Neural crest cell (in vitro differentiated cells): ENCODE measurements at places on chromosomes 2 and 18.

DNA sequence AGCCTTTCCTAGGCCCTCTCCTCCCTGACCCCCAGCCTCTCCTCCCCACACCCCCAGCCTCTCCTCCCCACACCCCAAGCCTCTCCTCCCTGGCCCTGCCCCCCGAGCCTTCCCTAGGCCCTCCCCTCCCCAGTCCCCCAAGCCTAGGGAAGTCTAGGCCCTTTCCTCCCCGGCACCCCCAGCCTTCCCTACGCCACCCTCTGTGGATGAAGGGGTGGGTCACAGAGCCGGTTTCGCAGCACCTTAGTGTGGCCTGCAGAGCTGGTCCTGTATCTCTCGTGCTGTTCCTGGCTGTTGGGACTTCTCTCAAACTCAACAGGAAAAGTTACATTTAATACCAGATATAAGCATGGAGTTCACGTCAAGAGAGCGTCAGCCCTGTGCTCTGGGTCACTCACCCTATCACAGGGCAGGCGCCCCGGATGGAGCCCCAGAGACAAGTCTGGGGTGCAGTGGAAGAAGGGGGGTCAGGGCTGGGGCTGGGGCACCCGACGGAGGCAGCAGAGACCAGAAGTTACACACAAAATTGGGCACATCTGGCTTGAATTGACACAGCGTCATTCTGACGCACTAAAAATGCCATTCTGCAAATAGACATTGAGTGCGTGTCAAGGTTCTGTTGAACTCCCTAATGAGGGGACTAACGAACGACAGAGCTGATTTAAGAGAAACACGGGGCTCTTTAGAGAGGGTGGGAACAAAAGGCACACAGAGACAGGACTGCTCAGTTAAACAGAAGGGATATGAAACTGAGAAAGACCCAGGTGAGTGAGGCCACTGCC is 24.0 kb downstream of the KCNIP3 start:
- no peaks in the 10 kb centered on the region for H3K27me3 ChIP-seq
- no peak for DNase-seq
- peaks cover 8% of the 10 kb centered on the region for H3K4me1 ChIP-seq
- no peaks in the 10 kb centered on the region for H3K36me3 ChIP-seq
- H3K4me3 ChIP-seq = no peak overlapping the region

GRCh38 chr2:121576263-121576662 is 45.6 kb downstream of the RNU4ATAC start:
- no peaks in the 10 kb centered on the region for H3K36me3 ChIP-seq
- no peak overlapping the region for H3K4me3 ChIP-seq
- DNase-seq = no peak
- no peak overlapping the region for H3K27ac ChIP-seq

DNA sequence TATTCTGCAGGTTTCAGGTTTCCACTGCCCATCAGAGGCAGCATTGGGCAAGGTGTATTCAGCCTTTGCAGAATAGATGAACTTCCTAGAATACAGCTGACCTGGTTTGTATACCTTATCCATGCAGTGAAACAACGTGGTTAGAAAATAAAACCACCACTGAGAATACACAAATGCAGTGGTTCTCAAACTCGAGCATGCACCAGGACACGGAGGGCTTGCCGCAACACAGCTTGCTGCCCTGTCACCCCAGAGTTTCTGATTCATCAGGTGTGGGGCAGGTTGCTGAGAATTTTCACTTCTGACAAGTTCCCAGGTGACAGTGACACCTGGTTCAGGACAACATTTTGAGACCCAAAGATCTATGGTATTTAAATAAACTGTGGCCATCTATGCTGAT is 23.4 kb upstream of the C1D start:
- no peaks in the 10 kb centered on the region for H3K36me3 ChIP-seq
- no peak overlapping the region for H3K4me3 ChIP-seq
- no peak for DNase-seq

DNA sequence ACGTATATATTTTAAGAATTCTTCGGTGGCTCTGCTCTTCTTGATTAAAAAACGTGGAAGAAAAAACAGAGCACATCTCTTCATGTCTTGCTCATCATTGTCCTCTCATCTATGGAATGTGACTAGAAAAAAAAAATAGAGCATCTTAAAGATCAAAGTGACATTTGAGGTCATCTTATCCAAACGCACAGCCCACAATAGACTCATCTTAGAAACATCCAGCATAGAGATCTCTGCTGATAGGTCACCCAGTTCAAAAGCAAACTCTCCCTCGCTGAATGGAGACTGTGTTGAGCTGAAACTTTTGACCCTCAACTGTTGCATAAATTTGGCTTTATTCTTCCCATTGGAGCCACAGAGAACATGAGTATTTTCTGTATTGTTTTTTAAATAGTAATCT is 65.2 kb downstream of the CMPK2 start:
- DNase-seq = no peak
- no peak overlapping the region for H3K27ac ChIP-seq
- H3K36me3 ChIP-seq = peaks cover 3% of the 10 kb centered on the region
- H3K27me3 ChIP-seq = peaks cover 3% of the 10 kb centered on the region

- H3K27me3 ChIP-seq = no peaks in the 10 kb centered on the region
- DNase-seq = no peak
- peaks cover 7% of the 10 kb centered on the region for H3K4me1 ChIP-seq
- H3K36me3 ChIP-seq = no peaks in the 10 kb centered on the region
These were observed 89.4 kb upstream of the MAPRE2 start for GRCh38 chr18:34951625-34952379.

GRCh38 chr2:78118037-78118436 is 595.9 kb upstream of the LRRTM4 start:
- no peaks in the 10 kb centered on the region for H3K27me3 ChIP-seq
- no peaks in the 10 kb centered on the region for H3K4me1 ChIP-seq
- H3K4me3 ChIP-seq = no peak overlapping the region
- DNase-seq = no peak
- no peak overlapping the region for H3K27ac ChIP-seq
- H3K36me3 ChIP-seq = no peaks in the 10 kb centered on the region
